RPMI7951 (cell line): ENCODE measurements at places on chromosomes 7 and 10. TPM values are rescaled to one million over a fixed set of nuclear protein-coding genes. Genes with fewer than 3 reads are reported as not detected.

GRCh38 chr10:101850749-101851148 lies 7.1 kb upstream of the KCNIP2 start:
- DNase-seq = no peak

GRCh38 chr7:12633582-12633981 lies 53.9 kb upstream of the ARL4A start:
- no peak for DNase-seq

DNA sequence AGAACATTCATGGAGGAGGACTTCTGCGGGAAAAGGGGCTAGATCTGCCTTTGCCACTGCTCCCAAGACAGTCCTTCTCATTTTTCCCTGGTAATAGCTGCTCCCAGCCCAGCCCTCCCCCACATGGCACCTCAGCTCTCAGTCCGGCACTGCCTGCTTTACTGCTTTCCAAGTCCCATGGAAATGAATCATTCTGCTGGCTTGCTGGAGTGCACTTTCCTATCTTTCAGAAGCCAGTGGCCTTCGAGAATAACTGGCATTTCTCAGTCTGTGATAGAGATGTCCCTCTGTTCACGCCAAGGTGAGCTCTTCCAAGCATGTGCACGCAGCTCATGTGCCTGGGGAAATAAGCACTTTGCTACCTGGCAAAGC lies 61.4 kb downstream of the SYPL1 start:
- peak; percentile 39 for DNase-seq

GRCh38 chr10:119401671-119402395 lies 140.7 kb downstream of the RGS10 start:
- DNase-seq = peak; percentile 99

DNA sequence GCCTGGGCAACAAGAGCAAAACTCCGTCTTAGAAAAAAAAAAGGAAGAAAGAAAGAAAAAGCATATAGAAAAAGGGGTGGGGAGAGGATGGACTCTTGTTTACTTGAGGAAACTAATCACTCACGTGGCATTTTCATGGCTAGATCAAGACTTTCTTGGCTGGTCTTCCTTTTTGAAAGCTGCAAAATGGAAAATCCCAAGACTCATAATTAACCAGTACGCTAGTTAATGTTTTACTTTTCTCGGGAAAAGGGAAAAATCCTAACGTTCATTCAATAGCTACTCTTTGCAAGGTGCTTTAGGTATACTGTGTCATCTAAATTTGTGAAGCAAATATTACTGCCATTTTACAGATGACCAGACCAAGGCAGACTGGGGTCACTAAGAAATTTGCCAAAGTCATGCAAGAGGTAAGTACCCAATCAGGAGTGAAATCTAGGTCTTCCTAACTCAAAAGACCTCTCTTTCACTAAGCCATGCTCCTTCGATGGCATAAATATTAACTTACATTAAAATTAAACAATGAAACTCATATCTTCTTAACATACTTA lies 24.4 kb downstream of the NAPEPLD start:
- no peak for DNase-seq

DNA sequence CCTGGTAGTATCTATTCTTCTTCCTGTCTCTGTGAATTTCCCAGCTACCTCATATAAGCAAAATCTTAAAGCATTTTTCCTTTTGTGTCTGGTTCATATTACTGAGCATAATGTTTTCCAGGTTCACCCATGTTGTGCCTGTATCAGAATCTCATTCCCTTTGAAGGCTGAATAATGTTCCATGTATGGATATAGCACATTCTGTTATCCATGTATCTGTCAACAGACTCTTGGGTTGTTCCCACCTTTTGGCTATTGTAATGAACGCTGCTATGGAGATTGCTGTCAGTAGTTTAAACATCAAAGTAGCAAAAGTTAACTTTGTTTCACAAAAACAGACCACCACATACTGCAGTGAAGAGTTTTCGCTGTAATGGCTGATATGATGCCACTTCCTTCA lies 99.9 kb downstream of the NSUN6 start:
- no peak for DNase-seq

- DNase-seq = no peak
These were observed 4.3 kb downstream of the SHH start for GRCh38 chr7:155807789-155808548.

DNA sequence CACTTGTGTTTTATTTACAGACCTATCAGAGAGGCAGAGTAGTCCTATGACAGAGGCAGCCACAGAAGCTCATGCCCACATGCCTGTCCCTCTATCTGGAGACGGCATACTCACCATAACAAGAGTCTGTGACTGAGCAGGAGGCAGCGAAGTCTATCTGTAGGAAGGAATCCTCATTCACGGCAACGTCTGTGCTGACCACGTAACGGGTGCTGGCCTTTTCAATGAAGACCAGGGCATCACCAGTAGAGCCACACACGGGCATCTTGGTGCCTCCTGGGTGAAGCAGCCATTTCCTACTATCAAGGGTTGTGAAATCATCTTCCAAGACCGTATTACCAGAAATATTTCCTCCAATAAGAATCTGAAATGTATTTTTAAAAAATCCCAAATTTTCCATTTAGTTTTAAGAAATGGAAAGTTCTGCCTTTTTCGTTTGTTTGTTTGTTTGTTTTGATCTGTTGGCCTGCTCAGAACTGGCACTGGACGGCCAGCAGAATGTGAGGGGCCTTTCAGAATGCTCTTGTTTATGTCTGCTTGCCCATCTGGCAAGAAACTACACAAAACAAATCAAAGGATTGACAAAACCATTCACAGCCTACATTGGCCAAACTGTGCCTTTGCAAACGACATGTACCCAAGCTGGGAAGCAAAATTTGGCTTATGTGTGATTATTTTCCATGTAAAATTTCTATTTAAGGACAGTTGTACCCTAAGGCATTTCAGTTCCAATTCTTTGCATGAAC lies 93.1 kb upstream of the SLC26A5 start:
- DNase-seq = no peak

Gene FRMPD2
- not detected in 2 replicates for total RNA-seq

Gene RAMP3
- total RNA-seq = 0.78 and 0.84 TPM in 2 replicates

Gene NPSR1
- total RNA-seq = not detected in 2 replicates

Gene GUSB
- 30.3 and 36.6 TPM in 2 replicates for total RNA-seq
